ENCODE measurements at places on chromosomes 7 and 10.

- DNase-seq: no peak
Measured at GRCh38 chr10:79238606-79239005, 108.7 kb upstream of the PPIF start.

- no peak for DNase-seq
Measured at GRCh38 chr7:128102490-128103291, 71.5 kb upstream of the LRRC4 start.

DNA sequence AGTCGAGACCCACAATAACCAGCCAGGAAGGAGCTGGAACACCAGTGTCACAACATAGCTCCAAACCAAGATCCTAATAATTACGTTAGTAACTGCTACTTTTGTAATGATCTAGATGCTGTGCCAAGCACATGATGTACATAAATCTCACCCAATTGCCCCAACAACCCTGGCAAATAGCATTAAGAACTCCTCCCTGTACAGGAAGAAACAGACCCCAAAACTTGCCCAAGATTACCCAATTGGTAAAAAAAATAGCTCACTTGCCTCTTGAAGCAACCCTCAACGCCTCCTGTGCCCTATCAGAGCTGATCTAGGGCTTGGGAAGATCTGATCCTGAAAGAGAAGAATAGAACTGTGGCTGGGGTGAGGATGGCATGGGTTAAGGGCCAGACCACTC lies 628.7 kb upstream of the AUTS2 start:
- DNase-seq: no peak

- no peak for DNase-seq
Measured at GRCh38 chr10:48475943-48476278, 129.0 kb downstream of the ARHGAP22 start.

- DNase-seq: peak; percentile 25
Measured at GRCh38 chr10:124641282-124642087, 102.7 kb downstream of the FAM53B start.

- DNase-seq: no peak
Measured at GRCh38 chr10:29860166-29860565, 199.2 kb downstream of the JCAD start.

- DNase-seq: peak; percentile 18
Measured at GRCh38 chr7:15326044-15326644, 235.7 kb downstream of the AGMO start.

- no peak for DNase-seq
Measured at GRCh38 chr10:133156674-133157579, 3.1 kb upstream of the KNDC1 start.

GRCh38 chr7:4006687-4007086 lies 675.4 kb upstream of the FOXK1 start:
- DNase-seq: no peak

DNA sequence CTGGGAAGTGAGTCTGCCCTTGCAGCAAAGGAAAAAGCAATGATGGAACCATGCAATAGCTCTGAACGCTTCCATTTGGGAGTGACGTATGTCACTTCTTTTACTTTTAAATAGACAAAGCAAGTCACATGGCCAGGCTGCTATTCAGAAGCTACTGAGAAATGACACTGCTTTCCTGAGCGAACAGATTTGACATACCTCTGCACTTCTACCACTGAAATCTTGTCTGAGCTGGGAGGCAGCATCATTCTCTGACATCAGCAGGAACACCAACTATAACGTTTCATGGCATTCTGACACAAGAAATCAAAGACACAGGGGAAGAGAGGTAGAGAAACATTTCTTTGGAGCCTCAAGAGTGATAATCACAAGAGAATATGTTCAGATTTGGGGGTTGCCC lies 271.1 kb downstream of the SNX13 start:
- DNase-seq: no peak

GRCh38 chr10:122239578-122240257 lies 31.4 kb upstream of the BTBD16 start:
- peak; percentile 77 for DNase-seq

GRCh38 chr7:65475734-65476319 lies 102.2 kb downstream of the ZNF92 start:
- DNase-seq: no peak

GRCh38 chr10:129134371-129134770 lies 332.7 kb upstream of the MGMT start:
- no peak for DNase-seq

DNA sequence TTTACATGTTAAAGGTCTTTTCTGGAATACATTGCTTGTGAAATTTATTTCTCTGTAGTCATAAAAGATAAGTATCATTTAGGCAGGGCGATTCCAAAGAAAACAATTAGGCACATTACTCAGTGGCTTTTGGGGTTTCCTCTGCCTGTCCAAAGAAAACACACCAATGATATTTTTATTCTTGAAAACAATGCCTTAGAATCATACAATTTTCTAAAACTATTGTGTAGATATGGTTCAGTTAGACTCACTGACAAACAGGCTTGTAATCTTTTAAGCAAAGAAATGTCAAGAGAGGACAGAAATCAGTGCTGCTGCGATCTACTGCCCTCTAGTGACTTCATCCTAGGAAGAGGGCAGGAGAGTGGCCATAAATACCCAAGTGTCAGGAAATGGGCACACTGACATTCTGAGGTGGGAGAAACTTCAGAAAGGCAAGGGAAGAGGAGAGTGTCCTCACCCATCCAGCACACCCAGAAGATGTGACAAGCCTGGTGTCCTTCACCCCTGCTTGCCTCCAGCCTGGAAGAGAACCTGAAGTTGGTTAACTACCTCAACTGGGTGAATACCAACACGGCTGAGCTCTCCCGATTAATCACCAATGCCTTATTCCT lies 120.5 kb downstream of the GALNT11 start:
- peak; percentile 74 for DNase-seq

- no peak for DNase-seq
Measured at GRCh38 chr7:87816389-87816788, 59.8 kb downstream of the SLC25A40 start.

DNA sequence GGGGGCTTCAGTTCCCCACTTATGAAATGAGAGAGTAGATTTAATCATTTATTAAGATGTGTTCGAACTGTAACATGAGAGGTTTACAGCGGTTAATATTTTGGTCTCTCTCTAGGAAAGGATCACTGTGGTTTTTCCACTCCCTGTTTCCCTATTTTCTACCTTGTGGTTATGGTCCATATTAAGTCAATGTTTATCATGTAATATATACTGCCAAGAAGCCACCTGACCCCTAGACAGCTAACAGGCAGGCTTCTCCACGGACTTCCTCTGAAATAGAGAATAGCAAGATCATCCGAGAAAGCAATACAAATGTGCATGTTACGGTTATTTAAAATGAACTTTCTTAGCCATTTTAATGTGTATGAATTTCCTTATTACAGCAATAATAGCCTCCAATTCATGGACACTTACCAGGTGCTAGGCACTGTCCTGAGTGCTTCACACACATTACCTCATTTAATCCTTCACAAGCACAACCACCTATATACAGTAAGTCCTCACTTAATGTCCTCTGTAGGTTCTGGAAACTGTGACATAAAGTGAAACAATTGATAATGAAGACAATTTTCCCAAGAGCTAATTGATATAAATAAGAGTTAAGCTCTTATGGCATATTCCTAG lies 835 bp upstream of the COL28A1 start:
- no peak for DNase-seq

DNA sequence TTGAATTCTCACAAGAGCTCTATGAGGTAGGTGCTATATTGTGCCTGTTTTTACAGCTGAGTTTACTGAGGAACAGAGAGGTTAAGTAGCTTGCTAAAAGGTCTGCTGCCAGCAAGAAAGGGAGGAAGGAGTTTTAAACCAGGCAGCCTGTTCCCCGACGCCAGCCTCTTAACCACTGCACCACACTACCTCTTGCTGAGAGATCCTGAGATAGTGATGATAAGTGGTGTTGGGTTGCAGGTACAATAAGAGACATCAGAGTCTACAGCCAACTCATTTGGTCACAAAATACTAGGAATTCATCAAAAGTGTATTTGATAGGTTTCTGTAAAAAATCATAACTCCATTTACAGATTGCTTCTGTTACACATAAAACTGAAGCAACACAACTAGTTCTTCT lies 8.0 kb downstream of the CCDC71L start:
- no peak for DNase-seq

DNA sequence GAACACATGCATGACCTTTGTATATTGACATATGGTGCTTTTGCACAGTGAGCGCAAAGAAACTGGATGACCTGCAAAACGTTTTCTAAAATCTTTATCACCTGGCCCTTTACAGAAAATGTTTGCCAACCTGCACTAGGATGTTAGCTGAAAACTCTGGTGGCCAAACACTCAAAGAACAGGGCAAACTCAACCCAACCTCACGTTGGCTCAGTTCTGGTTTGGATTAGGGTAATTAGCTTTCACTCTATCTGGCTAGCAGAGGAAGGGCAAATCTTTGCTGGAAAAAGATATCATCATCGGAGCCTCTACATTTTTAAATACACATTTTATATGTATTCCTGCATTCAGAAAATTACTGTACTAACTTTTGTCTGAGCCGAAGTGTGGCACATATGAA lies 688.9 kb downstream of the PHTF2 start:
- DNase-seq: no peak

DNA sequence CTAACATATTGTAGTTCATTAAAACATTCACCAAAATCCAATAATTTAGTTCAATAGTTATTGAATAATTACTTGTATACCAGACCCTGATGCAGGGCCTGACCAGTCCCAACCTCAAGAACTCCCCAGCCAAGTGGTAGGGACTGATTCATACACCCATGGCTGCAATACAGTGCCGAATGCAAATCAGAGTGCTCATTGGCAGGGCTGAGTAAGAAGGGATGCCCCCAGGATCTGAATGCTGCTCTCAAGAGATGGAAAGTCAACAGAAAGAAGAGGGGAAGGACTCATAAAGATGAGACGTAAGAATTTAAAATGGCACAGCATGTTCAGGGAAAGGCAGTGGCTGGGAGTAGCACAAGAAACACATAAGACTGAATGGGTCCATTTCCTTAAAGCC lies 29.9 kb downstream of the ZNF438 start:
- DNase-seq: no peak

DNA sequence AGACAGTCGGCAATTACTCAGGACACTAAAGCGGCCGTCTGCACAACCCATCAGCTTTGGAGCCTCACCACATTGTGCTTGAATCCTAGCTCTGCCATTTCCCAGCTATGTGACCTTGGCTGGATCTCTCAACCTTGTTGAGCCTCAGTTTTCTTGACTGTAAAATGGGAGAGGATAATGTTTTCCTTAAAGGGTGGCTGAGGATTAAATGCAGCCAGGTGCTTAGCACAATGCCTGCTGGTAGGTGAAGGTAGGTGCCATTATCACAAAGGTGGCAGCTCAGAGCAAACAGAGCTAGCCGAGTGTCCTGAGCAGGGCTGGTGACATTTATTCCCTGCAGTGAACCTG lies 508.5 kb upstream of the ZMIZ1 start:
- DNase-seq: no peak

DNA sequence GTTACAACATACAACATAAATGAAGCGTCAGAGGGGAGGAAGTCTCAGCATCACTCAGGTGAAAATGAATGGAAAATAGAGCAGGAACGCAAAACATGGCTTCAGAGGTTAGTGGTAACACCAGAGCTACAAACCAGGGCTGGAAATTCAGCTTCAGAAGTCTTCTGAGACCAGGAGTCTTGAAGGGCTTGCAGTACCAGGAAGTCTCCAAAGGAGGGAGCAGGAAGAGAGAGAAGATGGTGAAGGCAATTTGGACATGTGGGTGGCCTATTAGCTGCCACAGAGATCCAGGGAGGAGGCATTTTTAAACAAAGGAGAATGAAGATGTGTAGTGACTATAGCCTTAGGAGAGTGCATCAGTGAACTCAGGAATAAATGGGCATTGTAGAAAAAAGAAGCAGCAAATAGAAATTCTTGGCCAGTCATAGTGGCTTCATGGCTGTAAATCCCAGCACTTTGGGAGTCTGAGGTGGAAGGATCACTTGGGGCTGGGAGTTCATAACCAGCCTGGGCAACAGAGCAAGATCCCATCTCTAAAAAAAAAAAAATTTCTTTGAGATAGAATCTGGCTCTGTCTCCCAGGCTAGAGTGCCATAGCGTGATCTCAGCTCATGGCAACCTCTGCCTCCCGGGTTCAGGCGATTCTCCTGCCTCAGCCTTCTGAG lies 9.3 kb upstream of the TET1 start:
- peak; percentile 80 for DNase-seq

GRCh38 chr10:119871881-119872609 lies 598 bp downstream of the MCMBP start:
- no peak for DNase-seq

GRCh38 chr7:28211006-28211405 lies 30.4 kb upstream of the JAZF1 start:
- DNase-seq: no peak
